Upper lobe of left lung (tissue), 6 donors: ENCODE measurements at places on chromosomes 7 and 10. TPM values are rescaled to one million over a fixed set of nuclear protein-coding genes. Genes with fewer than 3 reads are reported as not detected.

DNA sequence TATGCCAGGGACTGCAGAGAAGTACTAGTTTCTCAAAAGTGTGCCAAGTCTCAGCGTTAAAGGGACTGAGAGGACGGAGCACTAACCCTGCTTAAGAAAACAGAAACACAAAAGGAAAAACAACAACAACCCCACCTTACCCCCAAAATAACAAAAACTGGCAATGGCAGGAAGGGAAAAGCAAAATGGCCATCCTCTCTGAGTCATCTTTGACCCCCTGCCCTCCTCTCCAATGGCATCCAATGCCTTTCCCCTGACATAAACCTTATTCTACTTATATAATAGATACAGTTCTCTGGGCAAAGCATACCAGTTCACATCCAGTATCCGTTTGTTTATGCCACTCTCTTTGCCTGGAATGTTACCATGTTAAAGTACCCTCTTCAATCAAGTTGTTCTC is 1.6 kb downstream of the POLR1F start:
- H3K27ac ChIP-seq, result no peak overlapping the region
- no peaks in the 10 kb centered on the region for H3K36me3 ChIP-seq
- H3K4me3 ChIP-seq, result peak overlapping the region; percentile 73

DNA sequence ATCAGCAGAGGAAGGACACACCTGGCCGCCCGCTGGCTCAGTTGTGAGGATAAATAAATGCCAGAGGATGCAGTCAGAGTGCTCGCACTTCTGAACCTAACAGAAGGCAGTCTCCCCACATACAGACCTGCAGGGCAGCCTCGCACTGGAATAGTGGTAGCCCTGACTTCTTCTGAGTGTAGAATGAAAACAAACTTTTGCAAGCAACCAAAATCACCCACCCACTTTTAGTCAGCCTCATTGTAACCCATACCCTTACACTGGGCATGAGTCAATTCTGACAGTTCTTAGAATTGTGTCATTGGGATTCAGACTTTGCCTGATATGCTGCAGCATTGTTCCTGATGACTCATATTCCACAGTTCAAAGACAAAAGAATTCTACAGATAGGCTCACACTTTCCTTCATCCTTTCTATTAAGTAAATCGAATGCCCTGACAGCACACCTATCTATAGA is 167.0 kb upstream of the CDK1 start:
- H3K36me3 ChIP-seq, result no peaks in the 10 kb centered on the region
- no peak for DNase-seq
- H3K27me3 ChIP-seq, result no peaks in the 10 kb centered on the region
- no peak overlapping the region for H3K4me3 ChIP-seq

The DENND2A gene
- total RNA-seq, result 27.8 TPM

GRCh38 chr10:73262105-73262730 is 9.8 kb upstream of the MRPS16 start:
- H3K4me3 ChIP-seq, result no peak overlapping the region
- no peaks in the 10 kb centered on the region for H3K27me3 ChIP-seq
- H3K4me1 ChIP-seq, result no peaks in the 10 kb centered on the region
- no peak for DNase-seq
- H3K36me3 ChIP-seq, result no peaks in the 10 kb centered on the region

- H3K27me3 ChIP-seq, result no peaks in the 10 kb centered on the region
- H3K27ac ChIP-seq, result no peak overlapping the region
- H3K4me1 ChIP-seq, result peaks cover 8% of the 10 kb centered on the region
- no peaks in the 10 kb centered on the region for H3K36me3 ChIP-seq
- H3K4me3 ChIP-seq, result no peak overlapping the region
- no peak for DNase-seq
These were observed 155.3 kb downstream of the SFMBT2 start for GRCh38 chr10:7255517-7255916.

GRCh38 chr10:82242778-82243177 is 367.8 kb downstream of the NRG3 start:
- H3K27ac ChIP-seq, result no peak overlapping the region
- no peaks in the 10 kb centered on the region for H3K27me3 ChIP-seq
- peaks cover 3% of the 10 kb centered on the region for H3K4me1 ChIP-seq
- no peak overlapping the region for H3K4me3 ChIP-seq
- DNase-seq, result peak; percentile 62

The MGMT gene
- 35.3 TPM for total RNA-seq

- no peak overlapping the region for H3K27ac ChIP-seq
- H3K4me3 ChIP-seq, result no peak overlapping the region
- peak; percentile 72 for DNase-seq
- H3K36me3 ChIP-seq, result peaks cover 76% of the 10 kb centered on the region
- no peaks in the 10 kb centered on the region for H3K27me3 ChIP-seq
These were observed 12.7 kb downstream of the GET4 start for GRCh38 chr7:889025-889390.

- H3K27me3 ChIP-seq, result no peaks in the 10 kb centered on the region
- no peak overlapping the region for H3K4me3 ChIP-seq
- H3K36me3 ChIP-seq, result peaks cover 54% of the 10 kb centered on the region
- peak; percentile 19 for DNase-seq
- no peak overlapping the region for H3K27ac ChIP-seq
These were observed 3.0 kb downstream of the PGAM2 start for GRCh38 chr7:44062180-44062902.

DNA sequence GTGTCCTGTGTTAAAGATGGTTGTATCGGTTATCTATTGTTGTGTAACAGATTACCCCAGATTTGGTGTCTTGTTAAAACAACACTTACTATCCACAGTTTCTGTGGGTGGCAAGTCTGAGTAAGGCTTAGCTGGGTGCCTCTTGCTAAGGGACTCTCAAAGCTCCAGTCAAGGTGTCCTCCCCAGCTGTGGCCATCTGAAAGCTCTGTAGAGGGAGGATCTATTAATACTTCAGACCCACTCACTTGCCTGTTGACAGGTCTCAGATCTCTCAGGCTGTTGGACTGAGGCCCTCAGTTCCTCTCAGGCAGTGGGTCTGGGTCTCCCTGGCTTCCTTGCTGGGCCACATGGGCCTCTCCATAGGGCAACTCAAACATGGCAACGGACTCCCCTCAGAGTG is 19.6 kb downstream of the ARID5B start:
- no peak overlapping the region for H3K4me3 ChIP-seq
- no peak for DNase-seq
- H3K27me3 ChIP-seq, result no peaks in the 10 kb centered on the region
- no peak overlapping the region for H3K27ac ChIP-seq
- H3K36me3 ChIP-seq, result no peaks in the 10 kb centered on the region

- H3K27ac ChIP-seq, result no peak overlapping the region
- no peaks in the 10 kb centered on the region for H3K4me1 ChIP-seq
- DNase-seq, result peak; percentile 80
- H3K4me3 ChIP-seq, result no peak overlapping the region
These were observed 280.6 kb downstream of the TFEC start for GRCh38 chr7:115749924-115750323.

DNA sequence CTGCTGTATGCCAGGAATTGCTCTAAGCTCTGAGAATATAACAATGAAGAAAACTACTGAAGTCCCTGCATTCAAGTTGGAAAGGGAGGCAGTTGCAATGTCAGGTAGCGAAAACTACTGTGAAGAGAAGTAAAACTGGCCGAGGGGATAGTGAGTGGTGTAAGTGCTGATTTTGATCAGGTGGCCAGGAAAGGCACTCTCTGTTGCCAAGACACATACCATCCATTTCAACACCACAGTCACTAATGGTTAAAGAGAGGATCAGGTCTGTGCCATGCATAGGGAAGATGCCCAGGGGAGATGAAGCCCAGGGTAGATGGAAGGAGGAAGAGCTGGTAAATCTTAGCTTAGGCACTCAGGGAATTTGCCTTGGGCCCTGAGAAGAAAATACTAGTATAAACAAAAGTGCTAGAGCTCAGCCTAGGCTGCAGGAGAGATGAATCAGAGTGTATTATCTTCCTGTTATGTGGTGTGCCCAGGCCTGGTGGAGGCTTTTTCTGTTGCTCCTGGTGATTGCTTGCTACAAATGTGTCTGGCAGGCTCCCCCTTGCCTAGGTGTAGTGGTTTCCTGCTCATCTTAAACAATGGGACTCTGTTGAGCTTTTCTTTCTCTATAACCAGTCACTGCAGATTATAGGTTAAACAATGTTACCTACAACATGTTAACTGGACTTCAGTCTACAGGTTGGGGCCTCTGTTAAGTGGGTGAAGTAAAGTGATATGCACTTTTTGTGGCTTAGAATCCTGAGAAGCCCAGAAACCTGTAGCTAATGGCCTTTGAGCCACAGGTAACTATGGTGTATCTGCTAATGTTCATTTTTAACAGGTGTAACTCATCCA is 125.5 kb downstream of the LRRC4 start:
- H3K36me3 ChIP-seq, result no peaks in the 10 kb centered on the region
- H3K4me3 ChIP-seq, result no peak overlapping the region
- DNase-seq, result no peak
- no peaks in the 10 kb centered on the region for H3K27me3 ChIP-seq
- H3K27ac ChIP-seq, result no peak overlapping the region
- no peaks in the 10 kb centered on the region for H3K4me1 ChIP-seq

The SFR1 gene
- total RNA-seq, result 3.1 TPM

DNA sequence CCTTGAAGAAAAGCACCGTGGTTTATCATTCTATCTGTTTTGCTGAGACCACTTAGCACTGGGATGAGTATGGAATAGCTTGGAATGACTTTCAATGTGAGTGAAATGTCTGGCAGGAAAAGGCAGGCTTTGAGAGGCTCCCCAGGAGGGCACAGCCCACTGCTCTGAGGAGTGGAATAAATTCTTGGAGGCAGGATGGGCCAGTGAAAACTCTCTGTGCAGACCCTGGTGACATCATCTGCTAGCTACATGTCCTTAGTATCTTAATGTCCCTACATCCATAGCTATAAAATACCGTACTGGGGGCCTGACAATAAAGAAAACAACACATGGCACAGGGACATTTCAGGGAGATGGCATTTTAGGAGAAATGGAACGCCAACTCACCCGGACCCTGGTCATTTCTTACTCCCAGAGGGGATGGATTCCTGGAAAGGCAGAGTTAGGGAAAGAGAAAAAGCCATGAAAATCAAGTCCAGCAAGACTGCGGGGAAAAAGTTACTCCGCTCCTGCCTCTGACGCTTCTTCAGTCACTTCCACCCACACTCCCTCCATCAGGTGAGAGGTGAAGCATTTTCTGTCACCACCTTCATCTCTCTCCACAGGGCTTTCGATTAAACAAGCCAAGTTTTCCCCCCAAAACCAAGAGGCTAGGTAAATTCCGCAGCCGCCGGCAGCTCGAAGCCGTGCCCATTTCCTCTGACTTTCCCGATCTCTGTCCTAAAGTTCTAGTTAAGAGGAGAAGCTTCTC is 991 bp downstream of the ZNF239 start:
- peaks cover 8% of the 10 kb centered on the region for H3K4me1 ChIP-seq
- peak overlapping the region; percentile 48 for H3K4me3 ChIP-seq
- H3K27me3 ChIP-seq, result no peaks in the 10 kb centered on the region

DNA sequence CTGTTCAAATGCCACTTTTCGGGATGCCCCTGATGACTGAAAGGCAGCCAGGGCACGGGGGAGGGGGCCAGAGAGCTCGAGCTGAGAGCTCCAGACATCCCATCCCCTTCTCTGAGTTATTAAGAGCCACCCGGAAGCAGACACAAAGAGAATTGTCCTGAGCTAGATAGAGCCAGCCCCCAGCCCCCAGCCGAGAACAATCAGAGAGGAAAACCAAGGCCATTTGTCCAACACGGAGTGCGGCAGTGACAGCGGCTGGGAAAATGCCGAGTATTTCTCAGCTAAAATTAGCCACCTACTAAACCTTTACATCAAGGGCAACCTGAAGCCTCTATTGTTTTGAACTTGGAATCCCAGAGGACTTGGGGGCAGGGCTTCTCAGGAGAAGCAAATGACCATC is 51.0 kb downstream of the UNC5B start:
- DNase-seq, result no peak
- no peak overlapping the region for H3K4me3 ChIP-seq
- peaks cover 32% of the 10 kb centered on the region for H3K4me1 ChIP-seq
- H3K27ac ChIP-seq, result peak overlapping the region; percentile 23

The PNLIP gene
- not detected for total RNA-seq

GRCh38 chr7:131999193-131999592 is 442.8 kb upstream of the PODXL start:
- H3K27me3 ChIP-seq, result no peaks in the 10 kb centered on the region
- no peak overlapping the region for H3K4me3 ChIP-seq
- no peaks in the 10 kb centered on the region for H3K4me1 ChIP-seq

The LIPN gene
- 1.9 TPM for total RNA-seq

The WAPL gene
- 24.5 TPM for total RNA-seq

GRCh38 chr10:30831426-30831825 is 200.2 kb downstream of the ZNF438 start:
- no peak overlapping the region for H3K27ac ChIP-seq
- no peaks in the 10 kb centered on the region for H3K4me1 ChIP-seq
- no peaks in the 10 kb centered on the region for H3K36me3 ChIP-seq
- no peak for DNase-seq

DNA sequence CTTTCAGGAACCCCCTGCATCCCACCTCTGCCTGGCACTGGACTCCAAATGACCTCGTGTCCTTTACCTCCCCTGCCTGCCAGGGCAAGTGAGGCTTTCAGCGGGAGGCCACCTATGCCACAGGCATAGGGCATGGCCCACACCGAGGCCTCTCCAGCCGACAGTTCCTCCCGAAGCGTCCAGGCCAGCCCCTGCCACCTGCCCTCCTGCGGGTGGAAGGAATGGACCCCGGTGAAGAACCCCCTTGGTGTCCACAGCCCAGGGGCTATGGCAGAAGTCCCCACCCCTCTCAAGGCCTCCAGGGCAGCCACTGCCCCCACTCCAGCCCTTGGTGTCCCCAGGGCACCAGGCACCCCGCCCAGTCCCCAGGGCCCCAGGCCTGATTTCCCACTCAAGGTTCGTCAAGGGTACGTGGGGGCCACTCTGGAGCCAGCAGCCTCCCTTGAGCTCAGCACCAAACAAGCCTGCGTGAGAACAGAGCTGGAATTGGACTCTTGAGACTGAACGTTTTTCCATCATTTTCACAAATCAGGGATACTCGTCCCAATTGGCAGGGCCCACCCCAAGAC is 3.1 kb downstream of the FUOM start:
- H3K4me1 ChIP-seq, result peaks cover 11% of the 10 kb centered on the region
- no peaks in the 10 kb centered on the region for H3K36me3 ChIP-seq
- H3K4me3 ChIP-seq, result no peak overlapping the region
- H3K27ac ChIP-seq, result no peak overlapping the region
- no peaks in the 10 kb centered on the region for H3K27me3 ChIP-seq
